Neural crest cell (in vitro differentiated cells): ENCODE measurements at places on chromosomes 7 and 10.

- no peak for DNase-seq
These were observed 235.9 kb upstream of the ZNF32 start for GRCh38 chr10:43884501-43885105.

DNA sequence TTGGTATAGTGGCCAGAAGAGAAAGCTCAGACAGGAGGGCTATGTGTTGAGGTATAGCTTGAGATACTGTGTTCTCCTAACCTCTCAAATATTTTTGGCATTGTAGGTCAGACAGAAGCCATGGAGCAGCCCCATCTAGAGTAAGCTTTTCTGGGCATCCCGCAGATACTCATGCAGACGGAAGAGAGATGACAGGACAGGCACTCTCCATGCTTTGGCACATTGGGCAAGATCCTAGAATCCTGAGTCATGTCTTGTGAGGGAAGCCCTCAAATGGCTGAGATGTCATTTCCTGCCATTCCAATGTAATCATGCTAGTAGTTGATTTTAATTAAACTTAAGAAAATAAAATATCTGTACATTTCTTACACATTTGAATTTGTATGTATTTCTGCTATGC lies 16.8 kb upstream of the KIF20B start:
- no peak for DNase-seq

GRCh38 chr7:151899513-151900360 lies 22.8 kb upstream of the PRKAG2 start:
- no peak for DNase-seq

DNA sequence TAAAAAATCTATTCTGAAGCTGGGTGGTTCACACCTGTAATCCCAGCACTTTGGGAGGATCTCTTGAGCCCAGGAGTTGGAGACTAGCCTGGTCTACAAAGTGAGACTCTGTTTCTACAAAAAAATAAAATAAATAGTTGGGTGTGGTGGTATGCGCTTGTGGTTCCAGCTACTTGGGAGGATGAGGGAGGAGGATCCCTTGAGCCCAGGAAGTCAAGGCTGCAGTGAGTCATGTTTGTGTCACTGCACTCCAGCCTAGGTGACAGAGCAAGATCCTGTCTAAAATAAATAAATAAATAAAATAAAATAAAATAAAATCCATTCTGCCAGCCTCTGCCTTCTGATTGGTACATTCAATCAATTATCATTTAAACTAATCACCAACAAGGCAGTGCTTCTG lies 17.5 kb downstream of the ZNF33A start:
- DNase-seq = no peak

DNA sequence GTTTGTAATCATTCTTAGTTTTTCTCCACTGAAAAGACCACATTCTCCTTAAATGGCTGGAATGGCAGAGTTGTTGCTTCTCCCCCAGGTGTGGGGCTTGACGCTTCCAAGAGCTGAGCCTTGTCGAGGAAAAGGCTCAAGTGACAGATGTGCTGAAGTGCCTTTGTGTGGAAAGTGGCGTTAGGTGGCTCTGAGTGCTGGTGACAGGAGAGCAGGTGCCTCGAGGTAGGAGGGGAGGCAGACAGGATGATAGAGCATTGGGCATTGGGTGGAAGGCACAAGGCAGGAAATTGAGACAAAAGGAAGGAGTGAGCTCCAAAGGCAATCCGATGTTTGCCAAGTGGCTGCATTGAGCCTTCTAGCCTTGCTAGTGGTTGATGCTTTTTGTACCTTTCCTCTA lies 6.7 kb downstream of the KIAA1217 start:
- no peak for DNase-seq

GRCh38 chr7:137439829-137440825 lies 96.6 kb upstream of the PTN start:
- no peak for DNase-seq

GRCh38 chr7:28669330-28669729 lies 257.0 kb downstream of the CREB5 start:
- DNase-seq = no peak
